Inflammatory macrophage (primary cell): ENCODE measurements at places on chromosomes 5 and 9.

DNA sequence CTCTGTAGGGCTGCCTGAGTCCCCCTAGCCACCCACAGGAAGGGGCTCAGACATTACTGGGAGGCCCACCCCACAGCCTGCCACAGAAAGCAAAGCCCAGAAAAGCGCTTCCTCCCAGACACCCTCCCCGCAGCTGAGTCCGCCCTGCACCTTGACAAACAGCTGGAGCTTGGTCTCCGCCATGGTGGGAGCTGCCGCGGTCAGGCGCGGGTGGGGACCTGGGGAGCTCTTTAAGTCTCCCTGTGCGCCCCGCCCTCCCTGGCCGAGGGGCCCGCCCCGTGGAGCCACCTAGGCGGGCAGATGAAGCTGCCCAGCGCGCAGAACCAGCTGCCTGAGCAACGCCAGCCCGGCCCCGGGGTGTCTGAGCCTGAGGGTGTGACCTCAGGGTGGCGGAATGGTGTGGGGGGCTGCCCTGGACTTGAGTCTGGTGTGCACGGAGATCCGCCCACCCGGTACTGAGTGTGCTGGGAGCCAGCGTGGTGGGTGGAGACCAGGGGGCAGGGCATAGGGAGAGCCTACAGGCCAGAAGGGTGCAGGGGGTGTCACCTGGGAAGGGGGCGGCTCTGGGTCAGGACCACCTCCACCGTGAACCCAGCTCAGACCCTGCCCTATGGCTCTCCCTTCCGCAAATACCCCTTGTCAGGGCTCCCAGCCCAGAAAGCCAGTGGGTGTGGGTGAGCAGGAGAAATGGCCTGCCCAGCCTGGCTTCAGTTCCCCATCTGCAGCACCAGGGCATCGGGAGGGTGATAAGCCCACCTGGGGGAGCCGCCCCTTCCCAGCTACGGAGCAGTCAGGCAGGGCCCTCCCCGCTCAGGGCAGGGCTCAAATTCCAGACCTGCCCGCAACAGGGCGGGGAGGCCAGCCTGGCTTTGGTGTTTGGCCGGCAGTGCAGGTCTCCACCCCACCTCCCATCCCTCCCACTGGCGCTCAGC lies at the start of gene CLIC3:
Gene CLIC3 (minus strand): TSS at position 208 of the 932 bp plus-strand sequence. CDS start 25 bp downstream, at position 183.
- peak; percentile 11 for DNase-seq

DNA sequence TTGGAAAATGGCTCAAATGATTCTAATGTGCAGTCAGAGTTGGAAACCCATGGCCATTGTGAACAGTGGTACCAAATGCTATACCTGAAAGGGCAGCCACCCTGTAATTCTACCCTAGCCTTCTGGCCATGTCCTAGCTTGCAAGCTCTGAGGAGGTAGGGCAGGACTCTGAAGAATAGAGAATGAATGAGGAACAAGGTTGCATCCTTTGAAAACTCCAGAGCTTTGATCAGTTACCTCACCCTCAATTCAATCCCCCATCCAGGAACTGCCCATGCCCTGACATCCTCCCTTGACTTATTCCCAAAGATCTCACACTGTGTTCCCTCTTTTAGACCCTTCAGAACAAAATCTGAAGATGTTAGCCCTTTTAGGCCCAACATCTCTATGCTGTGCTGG lies 17.8 kb upstream of the ERMP1 start:
- no peak for DNase-seq

DNA sequence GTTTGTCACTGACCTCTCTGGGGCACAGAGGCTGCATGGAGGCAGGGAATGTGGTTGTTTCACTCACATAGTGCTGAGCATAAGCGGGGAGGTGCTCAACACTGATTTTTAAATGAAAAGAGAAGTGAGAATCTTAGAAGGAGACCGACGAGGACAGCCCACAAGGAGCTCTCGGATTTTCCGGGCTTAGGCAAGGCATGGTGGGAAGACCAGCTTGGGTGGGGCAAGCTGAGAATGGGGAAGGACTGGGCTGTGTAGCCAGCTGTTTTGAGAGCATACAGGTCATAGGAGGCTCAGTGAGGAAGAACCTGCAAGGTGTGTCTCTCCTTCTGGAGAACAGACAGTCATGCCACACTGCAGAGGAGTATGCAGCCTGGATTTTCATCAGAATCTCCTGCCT lies 86.0 kb upstream of the TNFSF8 start:
- DNase-seq = peak; percentile 87

GRCh38 chr5:14666357-14666756 lies 1.8 kb downstream of the OTULIN start:
- no peak for DNase-seq

DNA sequence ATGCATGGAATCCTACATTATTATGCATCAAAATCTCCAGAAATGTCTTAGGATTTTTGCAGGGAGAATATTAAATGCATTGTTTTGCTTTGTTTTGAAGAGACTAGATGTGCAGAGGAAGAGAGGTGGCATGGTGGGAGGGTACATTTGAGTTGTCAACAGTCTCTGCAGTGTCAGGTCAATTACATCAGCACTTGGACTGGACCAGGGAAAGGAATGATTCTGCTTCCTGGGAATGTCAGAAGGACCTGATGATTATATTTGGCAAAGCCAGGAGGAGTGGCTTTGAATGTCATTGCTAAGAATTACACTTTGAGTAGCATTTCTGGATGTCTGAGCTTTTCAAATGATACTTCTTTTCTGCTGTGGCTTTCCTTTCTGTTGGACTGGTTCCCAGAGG lies 17.5 kb upstream of the TMEFF1 start:
- no peak for DNase-seq

GRCh38 chr5:66143473-66144073 lies 527 bp upstream of the SREK1 start:
- no peak for DNase-seq

GRCh38 chr9:126514037-126514821 lies 99.5 kb upstream of the LMX1B start:
- peak; percentile 70 for DNase-seq

DNA sequence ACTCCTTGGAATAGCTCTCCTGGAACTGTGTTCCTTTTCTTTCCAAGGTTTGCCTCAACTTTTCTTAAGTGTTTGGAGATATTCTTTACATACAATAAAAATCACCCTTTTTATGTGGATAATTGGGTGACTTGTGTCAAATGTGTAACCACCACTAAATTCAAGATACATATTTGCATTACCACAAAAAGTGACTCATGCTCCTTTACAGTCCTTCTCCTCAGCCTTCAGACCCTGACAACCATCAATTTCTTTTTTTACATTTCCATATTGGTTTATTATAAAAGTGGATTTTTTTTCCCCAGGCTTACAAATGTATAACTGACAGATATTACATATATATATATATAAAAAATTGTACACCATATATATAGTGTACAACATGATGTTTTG lies 372.0 kb upstream of the KCNN2 start:
- DNase-seq = no peak

- DNase-seq = peak; percentile 5
Observed at GRCh38 chr9:7536310-7536939, 263.2 kb downstream of the DMAC1 start.

GRCh38 chr5:35755966-35756365 lies 100.7 kb upstream of the IL7R start:
- no peak for DNase-seq

- no peak for DNase-seq
Observed at GRCh38 chr9:31023847-31024246, 1360.6 kb upstream of the ACO1 start.

GRCh38 chr5:113256671-113257452 lies 177.9 kb downstream of the TSSK1B start:
- DNase-seq = no peak

DNA sequence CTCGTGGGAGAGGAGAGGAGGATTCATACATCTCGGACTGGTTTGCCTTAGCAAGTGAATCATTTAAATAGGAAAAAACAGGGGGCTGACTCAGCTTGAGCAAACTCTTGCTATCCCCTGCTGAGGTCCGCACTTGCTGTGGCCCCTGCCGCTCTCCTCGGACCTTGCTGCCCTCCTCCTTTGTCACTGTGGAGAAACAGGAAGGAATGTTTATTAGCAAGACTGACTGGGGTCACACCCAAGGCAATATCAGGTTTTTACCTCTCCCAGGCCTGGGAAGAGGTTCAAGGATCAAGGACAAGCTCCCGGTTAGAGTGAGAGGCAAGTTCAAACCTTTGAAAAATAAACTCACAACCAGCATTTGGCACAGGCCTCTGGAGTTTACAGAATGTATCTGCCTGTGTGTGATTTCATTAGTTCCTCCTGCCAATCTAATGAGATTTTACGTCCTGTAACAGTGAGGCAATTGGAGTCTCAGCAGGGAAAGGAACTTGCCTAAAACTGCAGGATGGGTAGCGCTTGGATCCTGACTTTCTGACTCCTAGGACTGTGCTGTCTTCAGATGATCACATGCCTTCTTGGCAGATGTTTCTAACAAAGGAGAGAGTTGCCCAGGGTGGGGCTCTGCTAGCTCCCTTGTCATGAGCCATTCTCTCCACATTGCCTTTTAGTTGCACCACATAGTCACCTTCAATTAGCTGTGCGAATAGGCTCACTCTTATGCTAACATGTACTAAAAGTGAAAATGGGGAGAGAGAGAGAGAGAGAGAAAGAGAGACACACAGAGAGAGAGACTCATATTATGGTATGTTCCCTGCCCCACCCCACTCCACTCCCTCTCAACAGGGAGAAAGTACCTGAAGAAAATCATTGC lies 108.6 kb upstream of the CDKN2B start:
- peak; percentile 40 for DNase-seq

- no peak for DNase-seq
Observed at GRCh38 chr5:6448141-6448491, 543 bp upstream of the UBE2QL1 start.

DNA sequence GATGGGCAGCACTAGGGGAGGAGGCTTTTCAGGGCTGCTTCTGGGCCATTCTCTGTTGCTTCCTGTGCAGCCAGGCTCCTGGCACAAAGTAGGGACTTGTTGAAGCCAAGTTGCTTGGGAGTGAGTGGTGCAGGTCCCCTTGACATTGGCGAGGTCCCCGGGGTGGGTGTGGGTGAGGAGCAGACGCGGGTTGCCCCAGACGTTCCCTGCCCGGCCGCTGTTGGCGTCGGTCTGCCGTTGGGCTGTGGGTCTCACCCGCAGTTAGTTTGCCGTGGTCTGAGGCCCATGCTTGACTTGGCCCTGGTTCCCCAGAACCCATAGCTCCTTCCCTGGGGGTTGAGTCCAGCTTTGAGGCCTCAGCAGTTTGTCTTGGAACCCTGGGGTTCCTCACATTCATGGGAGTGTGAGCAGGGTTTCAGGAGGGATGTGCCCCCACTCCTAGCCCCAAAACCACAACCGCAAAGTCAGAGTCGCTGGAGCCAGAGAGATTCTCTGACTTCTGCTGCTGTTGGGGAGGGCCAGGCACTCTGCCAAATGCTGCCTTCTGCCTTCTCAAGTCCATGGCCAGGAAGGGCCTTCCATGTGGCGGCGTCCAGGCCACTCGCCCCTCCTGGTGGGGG lies 77.5 kb downstream of the RXRA start:
- DNase-seq = peak; percentile 82

GRCh38 chr5:113112435-113112834 lies 135.8 kb downstream of the DCP2 start:
- no peak for DNase-seq

DNA sequence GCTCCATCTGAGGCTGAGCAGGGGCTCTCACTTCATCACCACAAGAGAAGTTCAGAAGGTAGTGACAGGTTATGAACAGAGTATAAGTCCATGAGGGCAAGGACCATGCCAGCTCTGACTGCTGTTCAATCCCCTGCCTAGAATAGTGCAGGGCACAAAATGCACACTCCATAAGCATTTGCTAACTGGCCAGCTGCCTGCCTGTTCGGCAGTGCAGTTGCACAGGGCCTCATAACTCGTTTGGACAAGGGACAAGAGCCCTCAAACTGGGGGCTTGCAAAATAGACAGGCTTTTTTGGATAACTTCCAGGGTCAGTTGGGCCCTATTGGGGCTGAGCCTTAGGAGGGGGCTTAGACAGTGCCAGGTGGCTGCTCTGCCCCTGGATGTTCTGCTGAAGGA lies 21.1 kb downstream of the SPARC start:
- no peak for DNase-seq

- no peak for DNase-seq
Observed at GRCh38 chr9:127884427-127884911, 7.0 kb upstream of the AK1 start.

DNA sequence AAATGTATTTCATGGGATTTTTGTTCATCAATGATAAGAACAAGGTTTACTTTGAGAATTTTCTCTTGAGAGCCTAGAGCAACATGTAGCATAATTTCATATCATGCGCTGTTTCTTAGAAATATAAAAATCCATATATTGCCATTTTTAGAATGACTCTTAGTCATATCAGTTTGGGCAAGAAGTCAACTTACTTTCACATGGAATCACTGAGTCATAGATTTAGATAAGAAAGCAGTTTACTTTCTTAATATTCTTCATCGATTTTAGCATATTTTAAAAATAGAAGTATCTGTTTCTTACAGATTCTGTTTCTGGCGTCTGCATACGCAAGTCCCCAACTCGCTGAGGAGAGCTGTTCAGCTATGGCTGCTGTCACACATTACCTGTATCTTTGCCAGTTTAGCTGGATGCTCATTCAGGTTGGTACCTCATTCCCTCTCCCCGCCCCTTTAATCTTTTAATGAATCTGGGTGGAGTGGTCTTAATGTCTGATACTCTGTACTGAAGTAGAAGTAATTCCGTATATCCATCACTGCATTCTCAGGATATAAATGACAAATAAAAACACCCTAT lies 406.6 kb downstream of the ADGRV1 start:
- no peak for DNase-seq

GRCh38 chr9:86641970-86642369 lies 287.8 kb upstream of the TUT7 start:
- no peak for DNase-seq

DNA sequence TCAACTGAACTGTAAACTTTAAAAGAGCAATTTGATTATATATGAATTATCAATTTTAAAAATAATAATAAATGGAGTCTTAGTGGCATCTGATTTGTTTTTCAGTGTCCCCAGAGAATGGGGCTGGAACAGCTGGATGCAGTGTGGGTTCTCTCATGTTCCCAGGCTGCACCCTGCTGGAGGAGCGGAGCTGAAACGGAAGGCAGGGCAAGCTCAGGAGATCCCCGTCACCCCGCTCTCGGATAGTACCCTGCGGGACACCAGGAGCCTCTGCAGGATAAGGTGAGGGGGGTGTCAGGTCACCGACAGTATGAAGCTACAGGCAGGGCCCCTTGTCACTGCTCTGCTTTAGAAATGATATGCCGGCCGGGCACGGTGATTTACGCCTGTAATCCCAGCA lies 57.3 kb downstream of the S1PR3 start:
- DNase-seq = no peak

DNA sequence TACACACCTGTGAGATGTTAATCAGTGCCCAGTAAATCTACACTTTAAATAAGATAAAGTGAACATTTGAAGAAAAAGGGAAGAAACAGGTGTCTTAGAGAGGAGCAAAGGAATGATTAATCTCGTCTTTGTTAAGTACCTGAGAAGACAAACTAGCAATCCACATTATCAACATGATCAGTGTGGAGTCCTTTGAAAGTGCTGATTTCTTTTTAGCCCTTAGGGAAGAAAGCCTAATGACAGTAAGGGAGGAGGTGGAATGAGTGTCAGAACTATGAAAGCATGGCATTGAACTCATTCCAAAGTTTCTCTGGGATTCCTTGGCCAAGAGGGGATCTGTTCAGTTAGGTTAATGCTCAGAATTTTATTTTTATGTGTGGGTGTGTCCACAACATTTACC lies 1109.0 kb upstream of the ACO1 start:
- DNase-seq = no peak
